ENCODE measurements at places on chromosomes 12 and 14. TPM values are rescaled to one million over a fixed set of nuclear protein-coding genes. Genes with fewer than 3 reads are reported as not detected.
A peak's percentile ranks its signal among the peaks of the same experiment; 100 is the strongest.

DNA sequence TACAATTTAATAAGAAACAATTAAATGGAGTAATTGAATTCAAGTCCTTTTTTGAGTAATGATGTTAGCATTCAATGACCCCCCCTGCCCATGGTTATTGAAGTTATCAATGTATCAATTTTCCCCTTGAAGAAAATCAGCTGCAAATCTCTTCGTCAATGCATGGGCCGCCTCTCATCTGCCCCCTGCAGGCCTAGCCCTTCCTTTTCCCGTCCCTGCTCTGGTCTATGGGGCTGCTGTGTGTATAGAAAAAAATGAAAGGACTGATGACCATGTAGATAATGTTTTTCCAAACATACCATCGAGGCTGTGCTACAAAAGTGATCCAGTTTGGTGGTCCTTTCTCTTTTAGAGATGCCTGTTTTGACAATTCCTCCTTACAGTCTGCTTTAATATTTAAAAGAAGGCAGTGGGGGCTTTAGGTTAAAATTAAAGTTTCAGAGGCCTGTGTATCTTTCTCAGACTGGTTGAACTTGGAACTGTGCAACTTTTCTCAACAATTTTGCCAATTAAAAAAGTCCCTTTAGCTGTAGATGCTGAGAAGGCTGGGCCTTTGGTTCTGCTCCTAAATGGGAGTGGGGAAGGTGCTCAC is 98.4 kb downstream of the APAF1 start:
- H3K4me1 ChIP-seq: peaks cover 10% of the 10 kb centered on the region
- H3K36me3 ChIP-seq: no peaks in the 10 kb centered on the region
- peaks cover 35% of the 10 kb centered on the region for H3K27me3 ChIP-seq
- no peak overlapping the region for H3K27ac ChIP-seq

- H3K27ac ChIP-seq: no peak overlapping the region
- no peaks in the 10 kb centered on the region for H3K27me3 ChIP-seq
- H3K36me3 ChIP-seq: no peaks in the 10 kb centered on the region
- H3K4me3 ChIP-seq: no peak overlapping the region
- no peak for DNase-seq
Observed at GRCh38 chr14:28001002-28001401, 765.6 kb upstream of the FOXG1 start.

DNA sequence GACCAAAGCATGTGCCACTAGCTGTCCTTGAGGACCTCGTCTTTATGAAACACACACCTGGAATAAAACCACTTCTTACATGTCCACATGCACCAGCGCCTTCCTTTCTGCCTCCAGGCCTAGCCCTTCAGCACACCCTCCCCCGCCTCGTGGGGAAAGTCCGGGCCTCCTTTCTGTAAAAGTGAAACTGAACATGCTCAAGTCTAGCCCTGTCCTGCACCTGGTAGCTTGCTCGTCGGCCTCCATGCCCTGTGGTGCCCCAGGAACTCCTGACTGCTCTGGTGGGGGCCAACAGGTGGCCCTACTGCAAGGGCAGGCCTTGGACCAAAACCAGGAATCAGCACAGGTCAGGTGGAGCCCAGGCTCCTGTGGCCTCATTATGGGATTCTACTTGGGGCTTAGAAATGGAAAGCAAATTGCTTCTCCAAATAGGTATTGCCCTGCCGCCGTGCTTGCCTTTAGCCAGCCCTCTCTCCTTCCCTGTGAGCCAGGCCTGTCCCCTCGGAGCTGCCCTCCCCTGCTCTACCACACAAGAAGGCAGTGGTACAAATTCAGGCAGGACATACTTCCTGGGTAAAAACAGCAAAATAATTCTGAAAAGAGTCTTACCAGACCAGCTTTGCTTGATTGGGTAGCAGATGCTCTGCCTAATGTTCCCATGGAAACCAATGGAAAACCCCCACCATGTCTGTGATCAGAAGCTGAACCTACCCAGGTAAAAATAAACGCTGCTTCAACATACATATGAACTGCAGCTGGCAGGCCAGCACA is 43.5 kb downstream of the ERH start:
- H3K27me3 ChIP-seq: peaks cover 4% of the 10 kb centered on the region
- H3K36me3 ChIP-seq: peaks cover 19% of the 10 kb centered on the region
- H3K4me3 ChIP-seq: no peak overlapping the region
- no peak for DNase-seq
- H3K27ac ChIP-seq: peak overlapping the region; percentile 48

DNA sequence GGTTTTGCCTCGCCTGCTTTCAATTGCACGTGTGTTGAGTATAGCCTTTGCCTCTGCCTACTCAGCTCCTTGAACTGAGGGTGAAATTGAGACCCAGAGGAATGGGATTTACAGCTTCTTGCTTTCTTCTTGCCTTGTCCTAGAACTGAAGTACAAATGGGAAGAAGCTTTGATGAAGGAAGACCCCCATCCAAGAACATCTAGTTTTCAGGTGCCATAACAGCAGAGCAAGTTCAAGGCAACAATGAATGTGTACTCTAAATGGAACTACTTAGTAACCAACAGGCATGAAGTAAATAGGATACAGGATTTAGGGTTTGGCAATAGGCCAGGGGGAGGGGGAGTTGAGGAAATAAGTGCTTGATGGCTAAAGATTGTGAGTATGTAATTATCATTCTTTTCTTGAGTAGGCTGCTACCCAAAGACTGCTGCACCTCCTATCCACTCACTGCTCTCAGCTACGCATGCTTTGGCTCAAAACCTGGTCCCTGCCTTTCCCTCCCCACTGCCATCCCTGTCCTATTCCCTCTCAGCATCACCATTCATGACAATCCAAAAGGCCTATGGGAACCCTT is 2.1 kb downstream of the GPX2 start:
- H3K4me1 ChIP-seq: peaks cover 24% of the 10 kb centered on the region
- no peaks in the 10 kb centered on the region for H3K36me3 ChIP-seq
- H3K4me3 ChIP-seq: no peak overlapping the region
- no peak overlapping the region for H3K27ac ChIP-seq
- H3K27me3 ChIP-seq: no peaks in the 10 kb centered on the region

GRCh38 chr14:67526676-67527459 is 6.2 kb upstream of the PLEKHH1 start:
- H3K4me1 ChIP-seq: peaks cover 21% of the 10 kb centered on the region
- H3K4me3 ChIP-seq: no peak overlapping the region
- H3K27me3 ChIP-seq: peaks cover 42% of the 10 kb centered on the region
- H3K27ac ChIP-seq: no peak overlapping the region

DNA sequence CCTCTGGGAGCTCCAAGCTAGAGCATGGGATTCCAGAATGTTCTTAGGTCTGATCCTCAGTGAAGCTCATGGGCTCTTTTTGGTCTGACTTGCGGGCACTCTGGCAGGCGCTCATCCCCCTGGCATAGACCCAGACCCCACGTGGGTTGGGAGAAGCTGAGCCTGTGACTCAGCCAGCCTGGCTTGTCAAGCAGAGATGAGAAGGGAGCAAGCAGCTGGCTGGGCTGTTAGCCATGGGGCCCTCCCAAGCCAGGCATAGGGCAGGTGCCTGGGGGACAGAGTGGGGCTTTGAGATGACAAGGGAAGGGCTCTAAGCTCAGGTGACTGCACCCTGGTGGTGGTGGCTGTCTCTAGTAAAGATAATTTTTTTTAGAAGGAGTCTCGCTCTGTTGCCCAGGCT is 80.3 kb upstream of the NOS1 start:
- H3K27ac ChIP-seq: peak overlapping the region; percentile 27
- DNase-seq: peak; percentile 70
- H3K36me3 ChIP-seq: no peaks in the 10 kb centered on the region
- H3K4me3 ChIP-seq: no peak overlapping the region
- H3K27me3 ChIP-seq: no peaks in the 10 kb centered on the region
- H3K4me1 ChIP-seq: peaks cover 7% of the 10 kb centered on the region

GRCh38 chr12:835754-836518 is 83.6 kb downstream of the WNK1 start:
- H3K4me1 ChIP-seq: peaks cover 30% of the 10 kb centered on the region
- H3K4me3 ChIP-seq: no peak overlapping the region
- H3K36me3 ChIP-seq: peaks cover 11% of the 10 kb centered on the region
- no peak for DNase-seq
- H3K27ac ChIP-seq: no peak overlapping the region

DNA sequence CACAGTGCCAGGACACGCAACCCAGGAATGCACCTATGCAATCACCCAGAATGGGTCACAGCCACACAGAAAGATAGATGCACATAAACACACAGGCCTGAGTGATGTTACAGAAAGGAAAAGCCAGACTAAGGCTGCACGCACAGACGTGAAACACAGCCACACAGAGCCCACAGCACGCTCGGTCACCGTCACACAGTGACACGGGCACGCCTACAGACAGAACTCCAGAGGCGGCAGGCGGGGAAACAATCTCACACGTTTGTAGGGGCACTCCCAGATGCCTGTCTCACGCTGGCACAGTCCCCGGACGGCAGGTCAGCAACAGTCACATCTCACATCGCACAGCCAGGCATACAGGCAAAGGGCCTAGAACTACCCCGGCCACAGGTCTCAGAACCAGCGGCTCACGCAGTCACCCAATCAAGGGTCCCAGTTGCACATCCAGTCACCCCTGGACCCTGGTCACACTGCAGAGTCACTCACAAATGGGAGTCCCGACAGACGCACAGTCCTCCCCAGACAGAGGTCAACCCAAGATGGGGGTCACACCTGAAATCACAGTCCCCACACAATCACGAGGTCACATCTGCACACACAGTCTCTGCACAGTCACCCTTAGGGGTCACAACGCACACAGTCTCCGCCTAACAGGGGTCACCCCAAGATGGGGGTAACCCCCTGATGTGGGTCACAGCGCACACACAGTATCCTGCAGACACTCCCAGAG is 790 bp downstream of the SSH1 start:
- H3K36me3 ChIP-seq: peaks cover 3% of the 10 kb centered on the region
- no peaks in the 10 kb centered on the region for H3K27me3 ChIP-seq
- peak; percentile 83 for DNase-seq
- H3K4me1 ChIP-seq: peaks cover 72% of the 10 kb centered on the region

- H3K36me3 ChIP-seq: no peaks in the 10 kb centered on the region
- DNase-seq: no peak
- no peak overlapping the region for H3K27ac ChIP-seq
- H3K27me3 ChIP-seq: peaks cover 17% of the 10 kb centered on the region
- no peak overlapping the region for H3K4me3 ChIP-seq
Observed at GRCh38 chr14:101010293-101010692, 106.8 kb upstream of the RTL1 start.

TMEM229B gene
- total RNA-seq: 1.4 TPM

ASIC1 gene
- 0.96 TPM for total RNA-seq

ALX1 gene
- not detected for total RNA-seq

Measured in left ventricle myocardium inferior (tissue), 1 donor.